ENCODE measurements at places on chromosomes 6 and 20.

DNA sequence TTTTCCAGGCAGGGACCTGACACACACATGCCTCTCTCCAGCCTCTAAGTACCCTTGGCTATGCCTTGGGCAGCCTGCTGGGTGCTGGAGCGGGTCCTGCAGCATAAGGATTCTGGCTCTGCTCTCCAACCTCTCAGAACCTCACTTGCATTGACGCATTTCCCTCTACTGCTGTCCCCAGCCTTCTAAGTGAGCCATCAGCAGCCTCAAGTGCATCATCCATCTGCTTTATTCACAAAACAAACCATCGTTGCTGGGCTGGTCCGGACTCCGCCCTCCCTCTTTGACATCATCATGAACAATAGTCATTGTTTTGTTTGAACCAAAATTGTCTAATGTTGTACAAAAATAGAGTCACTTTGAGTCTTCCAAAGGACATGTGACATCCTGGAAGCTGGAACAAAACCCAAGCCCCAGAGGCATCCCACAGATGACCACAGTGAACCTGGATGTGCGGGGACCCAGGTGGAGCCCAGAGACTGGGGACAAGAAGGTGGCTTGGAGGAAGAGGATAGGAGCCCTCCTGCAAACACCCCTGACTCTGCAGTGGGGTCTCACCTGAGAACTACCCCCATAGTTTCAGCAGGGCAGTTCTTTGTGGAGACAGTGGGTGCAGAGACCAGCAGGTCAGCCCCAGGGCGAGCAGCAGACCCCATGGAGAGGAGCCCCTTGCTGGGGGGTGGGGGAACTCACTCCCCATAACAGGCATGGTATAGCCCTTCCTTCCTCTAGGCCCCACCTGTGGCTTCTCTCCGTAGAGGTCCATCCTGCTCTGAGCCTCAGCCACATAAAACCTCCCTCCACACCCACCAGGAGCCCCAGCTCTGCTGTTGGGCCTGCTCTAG lies 230.1 kb downstream of the SYNDIG1 start:
- no peak for DNase-seq

DNA sequence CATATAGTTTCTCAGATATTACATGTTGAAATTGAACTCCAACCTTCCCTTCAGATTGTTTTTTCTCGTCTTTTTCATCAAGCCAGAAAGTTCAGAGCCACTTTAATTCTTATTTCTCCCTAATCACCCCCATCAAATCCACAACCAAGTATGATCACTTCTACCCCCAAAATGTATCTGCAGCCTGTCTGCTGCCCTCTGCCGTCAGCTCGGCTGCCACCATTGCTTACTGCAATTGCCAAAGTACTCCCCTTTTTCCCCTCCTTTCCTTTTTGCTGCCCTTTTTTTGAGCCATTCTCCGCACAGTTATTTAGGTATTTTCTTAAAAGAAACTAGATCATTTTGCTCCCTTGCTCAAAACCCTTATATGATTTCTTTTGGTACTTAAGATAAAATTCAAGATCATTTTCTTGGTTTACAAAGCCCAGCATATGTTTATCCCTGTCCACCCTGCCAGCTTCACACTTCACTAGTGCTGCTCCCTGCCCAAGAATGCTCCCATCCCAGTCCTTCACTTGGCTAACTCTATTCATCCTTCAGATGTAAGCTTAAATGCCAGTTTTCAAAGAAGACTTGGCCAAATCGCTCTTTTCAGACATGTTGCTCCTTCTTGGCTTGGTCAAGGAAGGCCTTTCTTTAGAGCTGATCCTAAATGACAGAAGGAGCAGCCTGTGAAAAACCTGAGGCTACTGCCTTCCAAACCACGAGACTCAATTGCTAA lies 63.7 kb downstream of the SH3BGRL2 start:
- DNase-seq: no peak

DNA sequence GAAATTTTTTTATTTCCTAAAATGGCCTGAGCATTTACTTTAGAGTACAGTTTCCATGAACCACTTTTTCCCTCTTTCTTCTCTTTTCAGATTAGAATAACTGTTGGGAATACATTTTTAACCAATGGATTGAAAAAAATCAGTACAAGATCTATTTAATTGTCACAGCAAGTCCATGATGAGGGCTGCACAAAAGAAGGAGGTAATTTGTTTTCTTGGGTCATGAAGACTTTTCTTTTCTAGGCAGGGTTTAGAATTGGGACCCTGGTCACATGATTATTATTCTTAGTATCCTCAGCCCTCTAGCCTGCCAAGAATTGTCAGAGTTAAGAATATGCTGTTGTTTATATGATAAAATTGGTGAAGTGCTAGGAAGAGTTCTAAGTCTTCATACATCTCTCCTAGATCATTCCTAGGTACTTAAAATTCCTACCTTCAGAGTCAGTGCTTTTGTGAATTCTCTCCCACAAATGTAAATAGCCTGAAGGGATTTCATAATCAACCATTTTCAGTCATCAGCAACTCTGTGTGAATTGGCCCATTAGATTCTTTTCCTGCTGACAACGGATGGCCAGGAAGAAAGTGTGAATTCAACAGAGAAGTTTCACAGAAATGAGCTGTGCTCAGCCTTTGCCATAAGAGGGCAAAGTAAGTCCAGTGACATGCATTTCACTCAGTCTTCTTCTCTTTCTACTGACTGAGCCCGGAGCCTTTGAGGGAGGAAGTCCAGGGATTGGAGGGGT lies 32.4 kb upstream of the TPBG start:
- no peak for DNase-seq

GRCh38 chr6:14758421-14759081 lies 487.3 kb upstream of the JARID2 start:
- DNase-seq: peak; percentile 19

DNA sequence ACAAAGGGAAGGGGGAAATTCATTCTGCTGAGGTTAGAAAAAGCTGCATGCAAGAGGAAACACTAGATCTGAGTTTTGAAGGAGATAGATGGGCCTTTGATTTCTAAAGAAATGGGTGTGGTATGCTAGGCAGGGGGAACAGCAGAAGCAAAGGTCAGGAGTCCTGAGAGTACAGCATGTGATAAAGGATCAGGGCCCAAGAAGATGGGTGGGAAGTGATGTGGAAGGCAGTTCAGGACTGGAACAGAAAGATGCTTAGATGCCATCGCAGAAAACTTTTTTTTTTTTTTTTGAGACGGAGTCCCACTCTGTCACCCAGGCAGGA lies 126.2 kb downstream of the ALDH8A1 start:
- no peak for DNase-seq

GRCh38 chr6:44304282-44305199 lies 8.6 kb downstream of the AARS2 start:
- DNase-seq: peak; percentile 23

GRCh38 chr6:32118782-32119628 lies 9.0 kb downstream of the ATF6B start:
- peak; percentile 53 for DNase-seq

DNA sequence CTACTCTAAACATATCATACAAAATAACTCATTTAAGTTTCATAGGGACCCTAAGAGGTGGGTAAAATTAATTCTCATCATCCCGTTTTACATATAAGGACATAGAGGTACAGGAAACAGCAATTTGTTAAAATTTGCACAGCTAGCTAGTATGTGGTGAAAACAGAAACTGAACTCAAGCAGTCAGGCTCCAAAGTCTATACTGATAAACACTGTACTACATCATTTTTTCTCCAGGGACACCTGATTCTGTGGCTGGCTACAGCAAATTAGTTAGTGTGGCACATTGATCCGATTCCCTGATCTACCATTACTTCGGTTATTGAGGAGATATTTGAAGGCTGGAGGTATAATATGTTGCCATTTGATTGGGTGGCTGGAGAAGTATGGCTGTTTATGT lies 36.2 kb upstream of the E2F3 start:
- no peak for DNase-seq

DNA sequence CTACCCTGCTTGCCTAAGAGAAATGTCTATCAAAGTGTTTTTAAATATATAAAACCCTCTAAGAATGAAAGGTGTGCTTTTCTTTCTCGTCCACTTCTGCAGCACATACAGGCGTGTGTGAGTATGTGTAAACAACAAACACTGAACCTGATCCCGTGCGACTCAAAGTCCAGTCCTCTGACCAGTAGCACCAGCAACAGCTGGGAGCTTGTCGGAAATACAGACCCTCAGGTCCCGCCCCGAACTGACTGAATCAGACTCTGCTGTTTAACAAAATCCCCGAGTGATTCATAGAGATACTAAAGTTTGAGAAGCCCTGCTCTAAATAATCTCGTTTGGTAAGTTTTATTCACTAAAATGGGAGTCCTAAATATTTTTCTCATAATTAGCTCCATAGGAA lies 208.0 kb upstream of the KCNQ5 start:
- DNase-seq: no peak

DNA sequence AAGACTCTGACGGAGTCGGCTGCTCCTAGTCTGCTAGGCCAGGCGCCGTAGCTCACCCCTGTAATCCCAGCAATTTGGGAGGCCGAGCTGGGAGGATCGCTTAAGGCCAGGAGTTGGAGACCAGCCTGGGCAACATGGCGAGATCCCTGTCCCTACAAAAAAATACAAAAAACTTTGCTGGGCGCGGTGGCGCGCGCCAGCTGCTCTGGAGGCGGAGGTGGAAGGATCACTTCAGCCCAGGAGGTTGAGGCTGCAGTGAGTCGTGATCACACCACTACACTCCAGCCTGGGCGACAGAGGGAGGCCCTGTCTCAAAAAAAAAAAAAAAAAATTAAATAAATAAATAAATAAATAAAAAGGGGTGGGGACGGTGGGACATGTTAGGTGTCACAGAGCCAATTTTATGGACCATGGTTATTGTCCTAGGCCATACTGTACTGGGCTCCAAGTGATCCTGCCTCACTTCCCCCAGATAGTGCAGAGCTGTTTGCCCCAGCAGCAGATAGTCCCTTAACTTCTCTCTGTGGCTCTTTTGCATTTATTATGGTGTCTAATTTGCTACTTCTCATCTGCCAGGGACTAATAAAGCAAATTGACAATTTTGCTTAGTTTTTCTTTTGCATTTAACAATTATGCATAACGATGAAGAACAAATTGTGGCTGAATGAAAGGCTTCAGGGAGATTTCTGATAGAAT lies 5.2 kb downstream of the PI16 start:
- no peak for DNase-seq

GRCh38 chr6:16047435-16047990 lies 81.4 kb upstream of the MYLIP start:
- DNase-seq: no peak

DNA sequence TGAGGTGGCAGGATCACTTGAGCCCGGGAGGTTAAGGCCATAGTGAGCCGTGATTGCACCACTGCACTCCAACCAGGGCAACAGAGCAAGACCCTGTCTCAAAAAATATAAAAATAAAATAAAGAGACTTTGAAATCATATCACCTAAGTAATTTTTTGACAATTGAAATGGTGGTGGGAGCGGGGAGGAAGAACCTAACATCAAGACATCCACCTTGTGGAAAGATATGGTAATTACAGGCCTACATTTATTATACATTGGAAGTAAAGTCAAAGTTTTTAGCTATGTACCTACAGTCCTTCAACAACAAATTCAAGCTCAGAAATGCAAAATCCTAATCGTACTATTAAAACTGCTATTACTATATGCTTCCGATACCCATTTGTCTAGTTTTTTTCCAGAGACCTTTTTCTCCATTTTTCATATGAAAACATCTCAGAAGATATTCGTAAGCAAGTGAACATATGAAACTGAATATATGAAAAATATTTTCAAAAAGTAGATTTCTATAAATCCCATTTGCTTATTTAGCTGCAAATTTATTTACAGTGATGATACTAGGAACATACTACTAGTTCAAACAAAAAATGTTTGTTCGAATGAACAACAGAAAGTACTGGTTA lies 83.3 kb downstream of the SYCP2 start:
- no peak for DNase-seq

DNA sequence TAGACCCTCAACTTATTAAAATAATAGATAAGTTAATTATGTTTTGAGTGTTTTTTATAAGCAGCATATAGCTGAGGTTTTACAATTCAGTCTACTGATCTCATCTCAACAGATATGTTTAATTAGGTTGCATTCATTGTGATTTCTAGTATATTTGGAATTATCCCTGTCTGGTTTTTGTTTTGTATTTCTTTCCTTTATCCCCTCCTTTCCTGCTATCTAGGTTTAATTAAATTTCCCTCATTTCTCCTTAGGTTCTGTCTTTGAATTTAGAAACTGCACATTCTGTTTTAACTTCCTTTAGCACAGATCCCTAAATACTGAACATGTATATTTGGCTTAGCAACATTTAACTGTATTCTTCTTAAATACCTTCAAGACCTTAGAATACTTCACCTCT lies 4.9 kb upstream of the SUMO4 start:
- DNase-seq: no peak

- DNase-seq: no peak
Observed at GRCh38 chr20:20273286-20273685, 94.6 kb upstream of the INSM1 start.

DNA sequence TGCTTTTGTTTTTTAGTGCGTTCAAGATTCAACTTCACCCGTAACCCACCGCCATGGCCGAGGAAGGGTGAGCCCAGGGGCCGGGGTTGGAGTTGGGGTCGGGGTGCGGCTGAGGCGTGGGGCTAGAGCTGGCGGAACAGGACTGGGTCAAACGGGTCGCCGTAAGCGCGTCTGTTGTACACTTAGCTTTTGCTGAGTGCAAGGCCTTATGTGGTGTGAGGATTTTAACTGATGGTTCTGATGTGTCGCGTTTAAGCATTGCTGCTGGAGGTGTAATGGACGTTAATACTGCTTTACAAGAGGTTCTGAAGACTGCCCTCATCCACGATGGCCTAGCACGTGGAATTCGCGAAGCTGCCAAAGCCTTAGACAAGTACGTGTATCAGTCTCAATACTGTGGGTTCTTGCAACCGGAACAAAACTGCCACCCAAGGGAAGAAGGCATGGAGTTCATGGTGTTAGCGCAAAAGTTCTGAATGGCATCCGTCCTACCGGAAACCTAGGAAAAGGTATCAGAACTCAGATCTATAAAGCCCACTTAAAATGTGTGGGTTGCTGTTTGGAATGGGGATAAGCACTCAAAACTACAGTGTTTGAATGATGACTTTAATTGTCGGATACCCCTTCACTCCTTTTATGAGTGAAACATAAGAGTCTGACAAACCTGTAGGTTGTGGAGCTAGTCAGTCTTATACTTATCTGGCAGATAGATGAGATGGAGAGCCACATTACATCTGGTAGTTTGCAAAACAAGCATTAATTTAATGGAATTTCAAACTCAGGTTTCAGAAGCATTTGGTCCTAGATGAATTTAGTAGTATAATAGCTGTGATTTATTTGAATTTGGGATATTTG lies 574 bp downstream of the RPS12 start:
- no peak for DNase-seq

- no peak for DNase-seq
Observed at GRCh38 chr6:17716221-17716620, 9.5 kb upstream of the NUP153 start.

GRCh38 chr20:10651227-10651990 lies 22.4 kb downstream of the JAG1 start:
- no peak for DNase-seq

- no peak for DNase-seq
Observed at GRCh38 chr20:34511891-34512265, 4.3 kb upstream of the DYNLRB1 start.

- DNase-seq: no peak
Observed at GRCh38 chr20:56442389-56443365, 25.8 kb upstream of the RTF2 start.

GRCh38 chr20:33046412-33046811 lies 7.3 kb upstream of the BPIFB3 start:
- no peak for DNase-seq

All from activated T-helper 9 cell treated with anti-CD3 and anti-CD28 coated beads, Interleukin-2, amount 50 U/mL, for 16 hours (primary cell).